ENCODE measurements at places on chromosomes 6 and 20. TPM values are rescaled to one million over a fixed set of nuclear protein-coding genes. Genes with fewer than 3 reads are reported as not detected.

- no peaks in the 10 kb centered on the region for H3K4me1 ChIP-seq
- H3K4me3 ChIP-seq = no peak overlapping the region
- H3K27ac ChIP-seq = no peak overlapping the region
- H3K36me3 ChIP-seq = no peaks in the 10 kb centered on the region
These were observed 295.5 kb upstream of the HS3ST5 start for GRCh38 chr6:114638341-114638740.

DNA sequence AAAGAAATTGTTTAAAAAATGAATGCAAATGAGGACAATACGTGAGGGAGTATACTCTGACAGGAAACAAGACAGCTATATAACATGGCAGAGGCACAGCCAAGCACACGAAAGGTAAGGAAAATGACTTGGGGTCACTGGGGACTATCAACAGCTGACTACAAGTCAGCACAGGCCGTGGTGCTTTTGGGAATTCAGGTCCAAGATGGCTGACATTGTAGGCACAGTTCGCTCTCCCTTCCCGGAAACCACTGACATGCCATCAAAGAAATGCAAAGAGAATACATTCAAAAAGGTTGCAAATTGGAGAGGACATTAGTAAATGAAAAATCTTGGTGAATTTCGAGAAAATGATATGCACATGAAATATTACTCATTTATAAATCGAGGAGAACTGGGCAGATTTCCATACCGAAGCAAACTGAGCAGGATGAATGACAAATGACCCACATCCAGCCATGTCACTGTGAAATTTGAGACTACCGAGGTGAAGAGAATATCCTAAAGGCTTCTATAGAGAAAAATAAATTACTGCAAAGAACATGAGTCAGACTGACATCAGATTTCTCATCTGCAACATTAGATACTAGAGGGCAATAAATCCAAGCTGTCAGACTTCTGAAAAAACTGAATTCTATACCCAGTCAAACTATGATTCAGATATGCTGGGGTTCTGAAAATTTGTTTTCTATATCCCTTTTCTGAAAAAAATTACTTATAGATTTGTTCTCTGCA, 391.1 kb downstream of the BTBD9 start:
- DNase-seq = no peak
- H3K27me3 ChIP-seq = no peaks in the 10 kb centered on the region
- H3K4me3 ChIP-seq = no peak overlapping the region
- no peaks in the 10 kb centered on the region for H3K4me1 ChIP-seq

- H3K36me3 ChIP-seq = no peaks in the 10 kb centered on the region
- H3K27ac ChIP-seq = no peak overlapping the region
- DNase-seq = no peak
- H3K4me1 ChIP-seq = no peaks in the 10 kb centered on the region
- H3K27me3 ChIP-seq = peaks cover 4% of the 10 kb centered on the region
- no peak overlapping the region for H3K4me3 ChIP-seq
These were observed 5.8 kb downstream of the FLRT3 start for GRCh38 chr20:14331646-14332045.

The KCNB1 gene
- 0.10 TPM for total RNA-seq

DNA sequence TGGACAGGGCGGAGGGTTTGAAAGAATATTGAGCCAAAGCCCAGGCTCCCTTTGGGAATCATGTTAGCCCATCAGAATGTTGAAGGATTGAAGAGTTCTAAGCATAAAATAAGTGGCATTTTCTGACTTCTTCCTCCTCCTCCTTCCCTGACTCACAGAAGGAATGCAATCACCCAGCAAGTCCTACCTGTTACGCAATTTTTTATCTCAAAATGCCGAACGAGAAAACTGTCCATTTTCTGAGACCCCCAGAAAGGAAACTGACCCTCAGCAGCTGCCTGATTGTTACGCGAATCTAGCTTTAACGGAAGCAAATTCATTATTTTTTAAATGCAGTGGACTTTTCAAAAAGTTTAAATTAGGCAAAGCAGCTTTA, 4.7 kb upstream of the DNAJC5 start:
- DNase-seq = no peak
- H3K27ac ChIP-seq = no peak overlapping the region
- H3K4me3 ChIP-seq = no peak overlapping the region
- no peaks in the 10 kb centered on the region for H3K27me3 ChIP-seq

The BLCAP gene
- total RNA-seq = 78.0 TPM

DNA sequence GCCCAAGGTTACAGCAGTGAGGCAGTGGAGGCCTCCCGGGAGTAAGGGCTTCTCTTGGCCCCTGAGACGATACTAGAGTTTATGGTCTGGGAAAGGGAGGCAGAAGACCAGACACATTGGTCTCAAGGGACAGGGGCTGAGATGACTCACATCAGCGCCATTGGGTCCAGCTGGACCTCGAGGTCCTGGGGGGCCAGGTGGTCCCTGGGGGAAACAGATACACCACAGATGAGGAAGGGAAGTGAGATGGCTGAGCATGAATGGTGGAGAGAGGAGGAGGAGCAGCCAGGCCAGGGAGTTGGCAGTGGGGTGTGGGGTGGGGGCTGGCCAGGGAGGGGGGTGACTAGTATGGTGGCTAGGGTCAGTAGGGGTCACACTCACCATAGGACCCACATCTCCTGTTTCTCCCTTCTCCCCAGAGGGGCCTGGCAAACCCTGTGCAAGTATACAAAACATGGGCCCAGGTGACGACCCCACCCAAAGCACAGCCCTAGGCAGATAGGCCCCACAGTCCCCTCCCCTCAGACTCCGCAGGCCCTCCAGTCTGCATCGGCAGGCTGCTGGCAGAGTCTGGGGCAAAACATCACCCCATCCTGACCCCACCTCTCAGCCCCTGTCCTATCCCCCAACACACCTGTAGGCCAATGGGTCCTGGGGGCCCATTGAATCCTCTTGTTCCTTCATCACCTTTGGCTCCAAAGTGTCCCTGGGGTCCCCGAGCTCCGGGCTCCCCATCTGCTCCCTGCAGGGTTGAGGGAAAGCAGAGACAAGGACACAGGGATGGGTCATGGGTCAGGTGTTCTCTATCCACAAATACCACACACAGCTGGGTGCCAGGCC, 21.9 kb downstream of the COL11A2 start:
- peaks cover 8% of the 10 kb centered on the region for H3K27me3 ChIP-seq
- H3K27ac ChIP-seq = no peak overlapping the region
- H3K4me1 ChIP-seq = peaks cover 16% of the 10 kb centered on the region
- no peak overlapping the region for H3K4me3 ChIP-seq
- DNase-seq = peak; percentile 38
- no peaks in the 10 kb centered on the region for H3K36me3 ChIP-seq

The ZNF133 gene
- total RNA-seq = 8.0 TPM

The UST gene
- total RNA-seq = 14.3 TPM

The POM121L2 gene
- total RNA-seq = not detected

The CCND3 gene
- 70.7 TPM for total RNA-seq

The GUCA1A gene
- total RNA-seq = not detected

DNA sequence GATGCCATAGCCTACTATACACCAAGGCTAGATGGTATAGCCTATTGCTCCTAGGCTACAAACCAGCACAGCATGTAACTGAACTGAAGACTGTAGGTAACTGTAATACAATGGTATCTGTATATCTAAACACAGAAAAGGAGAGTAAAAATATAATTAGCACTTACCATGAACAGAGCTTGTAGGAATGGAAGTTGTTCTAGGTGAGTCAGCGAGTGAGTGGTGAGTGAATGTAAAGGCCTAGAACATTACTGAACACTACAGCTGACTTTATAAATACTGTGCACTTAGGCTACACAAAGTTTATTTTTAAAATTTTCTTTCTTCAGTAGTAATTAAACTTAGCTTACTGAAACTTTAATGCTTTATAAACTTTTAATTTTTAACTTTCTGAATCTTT, 129.5 kb downstream of the BTBD9 start:
- H3K27me3 ChIP-seq = no peaks in the 10 kb centered on the region
- H3K4me1 ChIP-seq = no peaks in the 10 kb centered on the region
- DNase-seq = no peak
- peaks cover 3% of the 10 kb centered on the region for H3K36me3 ChIP-seq

- H3K36me3 ChIP-seq = no peaks in the 10 kb centered on the region
- no peak overlapping the region for H3K27ac ChIP-seq
- no peaks in the 10 kb centered on the region for H3K4me1 ChIP-seq
- DNase-seq = no peak
These were observed 159.7 kb upstream of the RPS6KA2 start for GRCh38 chr6:166786704-166787293.

GRCh38 chr6:30491991-30492952, 3.0 kb downstream of the HLA-E start:
- peaks cover 55% of the 10 kb centered on the region for H3K36me3 ChIP-seq
- peak overlapping the region; percentile 97 for H3K27ac ChIP-seq
- peak overlapping the region; percentile 98 for H3K4me3 ChIP-seq
- H3K27me3 ChIP-seq = no peaks in the 10 kb centered on the region
- peaks cover 85% of the 10 kb centered on the region for H3K4me1 ChIP-seq

The OPRL1 gene
- 1.4 TPM for total RNA-seq

- no peaks in the 10 kb centered on the region for H3K36me3 ChIP-seq
- H3K27me3 ChIP-seq = peaks cover 7% of the 10 kb centered on the region
- no peak overlapping the region for H3K27ac ChIP-seq
- no peak for DNase-seq
These were observed 86.3 kb upstream of the PROKR2 start for GRCh38 chr20:5402903-5403531.

DNA sequence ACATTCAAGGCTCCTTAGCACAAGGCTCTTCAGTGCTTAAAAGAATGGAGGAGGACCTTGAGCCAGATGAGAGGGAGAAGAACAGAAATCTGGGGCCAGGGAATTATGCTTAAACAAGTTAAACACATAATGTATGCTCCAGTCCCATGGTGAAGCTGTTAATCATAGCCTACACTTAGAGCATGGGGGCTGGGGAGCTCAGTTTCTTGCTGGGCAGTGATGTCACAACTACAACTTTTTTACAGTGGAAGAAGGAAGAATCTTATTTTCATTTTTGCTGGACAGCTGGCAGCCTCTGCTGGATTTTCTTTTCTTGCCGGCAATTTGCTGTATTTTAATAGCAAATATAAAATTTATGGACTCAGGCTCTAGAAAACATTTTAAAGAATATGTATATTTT, 432.5 kb downstream of the CD109 start:
- DNase-seq = no peak
- no peak overlapping the region for H3K27ac ChIP-seq
- no peaks in the 10 kb centered on the region for H3K4me1 ChIP-seq
- no peaks in the 10 kb centered on the region for H3K27me3 ChIP-seq
- no peak overlapping the region for H3K4me3 ChIP-seq
- H3K36me3 ChIP-seq = no peaks in the 10 kb centered on the region

DNA sequence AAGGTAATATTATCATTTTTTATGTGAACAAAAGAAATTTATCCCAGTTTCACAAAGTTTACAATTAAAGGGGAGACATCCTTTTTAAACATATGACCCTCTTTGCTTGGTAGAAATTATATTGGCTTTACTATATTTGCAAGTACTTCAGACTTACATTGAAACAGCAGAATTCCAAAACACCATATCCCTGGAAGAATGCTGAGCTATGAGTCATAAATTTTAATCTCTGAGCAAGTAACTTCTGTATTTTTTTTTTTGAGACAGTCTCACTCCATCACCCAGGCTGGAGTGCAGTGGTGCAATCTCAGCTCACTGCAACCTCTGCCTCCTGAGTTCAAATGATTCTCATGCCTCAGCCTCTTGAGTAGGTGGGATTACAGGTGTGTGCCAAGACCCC, 240.4 kb downstream of the TBC1D32 start:
- H3K4me1 ChIP-seq = no peaks in the 10 kb centered on the region
- H3K27me3 ChIP-seq = no peaks in the 10 kb centered on the region
- no peak overlapping the region for H3K4me3 ChIP-seq
- no peak for DNase-seq

DNA sequence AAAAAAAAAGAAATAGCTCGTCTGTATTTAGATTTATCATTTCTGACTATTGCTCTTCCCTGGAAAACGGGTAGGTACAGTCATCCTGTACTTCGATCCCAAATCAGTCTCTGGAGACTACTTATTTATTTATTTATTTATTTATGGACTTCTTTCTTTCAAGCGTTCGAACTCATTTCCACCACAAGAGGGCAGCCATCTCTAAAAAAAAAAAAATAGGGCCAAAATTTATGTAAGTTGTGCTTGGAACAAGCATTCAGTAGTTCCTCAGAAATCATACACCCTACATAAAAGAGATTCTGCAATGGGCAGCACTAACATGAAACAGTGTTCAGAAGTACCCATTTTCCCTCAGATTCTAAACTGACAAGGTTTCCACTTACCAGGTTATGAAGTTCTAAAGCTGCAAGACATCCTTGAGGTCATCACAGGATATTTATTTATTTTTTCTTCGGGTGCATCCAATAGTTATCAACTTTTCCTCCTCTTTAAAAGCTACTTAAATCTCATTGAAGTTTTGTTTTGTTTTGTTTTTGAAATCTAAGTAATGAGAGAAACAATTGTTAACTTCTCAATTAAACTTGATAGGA, 1.9 kb upstream of the BMP2 start:
- H3K27me3 ChIP-seq = peaks cover 25% of the 10 kb centered on the region
- DNase-seq = no peak
- no peaks in the 10 kb centered on the region for H3K36me3 ChIP-seq
- H3K4me1 ChIP-seq = peaks cover 11% of the 10 kb centered on the region
- no peak overlapping the region for H3K4me3 ChIP-seq

GRCh38 chr6:11009353-11009752, 34.8 kb downstream of the ELOVL2 start:
- H3K4me3 ChIP-seq = no peak overlapping the region
- no peaks in the 10 kb centered on the region for H3K4me1 ChIP-seq

DNA sequence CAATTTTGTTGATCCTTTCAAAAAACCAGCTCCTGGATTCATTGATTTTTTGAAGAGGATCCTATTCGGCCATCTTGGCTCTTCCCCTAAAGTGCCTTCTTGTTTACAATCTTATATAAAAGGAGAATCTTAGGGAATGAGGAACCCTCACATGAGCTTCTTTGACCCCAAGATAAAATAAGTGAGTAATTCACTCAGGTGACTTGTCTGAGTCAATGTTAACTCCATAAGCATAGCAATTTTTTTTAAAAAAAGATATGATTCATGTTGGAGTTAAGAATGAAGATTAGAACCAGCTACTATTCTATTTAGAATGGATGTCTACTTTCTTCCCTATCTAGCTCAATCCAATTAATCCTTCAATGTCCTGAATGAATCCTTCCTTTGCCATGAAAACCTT, 21.0 kb downstream of the WASF1 start:
- no peaks in the 10 kb centered on the region for H3K27me3 ChIP-seq
- DNase-seq = no peak
- peaks cover 10% of the 10 kb centered on the region for H3K4me1 ChIP-seq
- peaks cover 2% of the 10 kb centered on the region for H3K36me3 ChIP-seq
- H3K4me3 ChIP-seq = no peak overlapping the region
- no peak overlapping the region for H3K27ac ChIP-seq

The ZNF311 gene
- 0.31 TPM for total RNA-seq

GRCh38 chr6:138415125-138415524, 11.1 kb downstream of the HEBP2 start:
- H3K36me3 ChIP-seq = peaks cover 84% of the 10 kb centered on the region
- DNase-seq = no peak
- no peak overlapping the region for H3K4me3 ChIP-seq
- no peak overlapping the region for H3K27ac ChIP-seq
- H3K4me1 ChIP-seq = peaks cover 4% of the 10 kb centered on the region
- no peaks in the 10 kb centered on the region for H3K27me3 ChIP-seq

- H3K36me3 ChIP-seq = no peaks in the 10 kb centered on the region
- H3K27ac ChIP-seq = no peak overlapping the region
- H3K4me1 ChIP-seq = peaks cover 22% of the 10 kb centered on the region
These were observed 3.3 kb downstream of the KCNS1 start for GRCh38 chr20:45097485-45098102.
